ENCODE measurements at places on chromosomes 5 and 9.

- no peak for DNase-seq
Measured at GRCh38 chr9:87081503-87081902, 134.2 kb upstream of the GAS1 start.

DNA sequence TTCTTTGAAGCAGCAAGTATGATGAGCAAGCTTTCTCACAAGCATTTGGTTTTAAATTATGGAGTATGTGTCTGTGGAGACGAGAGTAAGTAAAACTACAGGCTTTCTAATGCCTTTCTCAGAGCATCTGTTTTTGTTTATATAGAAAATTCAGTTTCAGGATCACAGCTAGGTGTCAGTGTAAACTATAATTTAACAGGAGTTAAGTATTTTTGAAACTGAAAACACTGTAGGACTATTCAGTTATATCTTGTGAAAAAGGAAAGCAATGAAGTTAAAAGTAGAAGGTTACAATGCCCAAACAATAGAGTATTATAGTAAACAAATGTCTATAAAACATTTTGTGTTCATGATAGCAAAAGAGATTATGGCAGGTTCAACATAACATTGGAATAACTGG, 88.6 kb downstream of the JAK2 start:
- peak; percentile 85 for DNase-seq

DNA sequence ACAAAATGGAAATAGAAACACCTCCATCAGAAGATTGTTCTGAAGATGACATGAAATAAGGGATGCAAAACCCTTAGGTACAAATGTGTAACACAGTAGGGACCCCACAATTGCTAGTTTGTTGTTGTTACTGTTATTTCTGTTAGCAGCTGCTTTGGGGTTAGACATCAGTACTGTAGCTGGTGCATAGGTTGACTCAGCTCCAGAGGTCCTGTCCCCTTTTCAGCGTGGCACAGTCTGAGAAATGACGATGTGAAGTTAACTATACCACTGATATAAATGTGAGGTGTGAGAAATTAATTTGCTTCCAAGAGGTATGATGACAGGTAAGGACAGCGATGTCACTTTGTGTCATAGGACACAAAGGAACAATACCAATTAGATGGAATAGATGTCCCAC, 384.6 kb upstream of the KLF4 start:
- DNase-seq = no peak

DNA sequence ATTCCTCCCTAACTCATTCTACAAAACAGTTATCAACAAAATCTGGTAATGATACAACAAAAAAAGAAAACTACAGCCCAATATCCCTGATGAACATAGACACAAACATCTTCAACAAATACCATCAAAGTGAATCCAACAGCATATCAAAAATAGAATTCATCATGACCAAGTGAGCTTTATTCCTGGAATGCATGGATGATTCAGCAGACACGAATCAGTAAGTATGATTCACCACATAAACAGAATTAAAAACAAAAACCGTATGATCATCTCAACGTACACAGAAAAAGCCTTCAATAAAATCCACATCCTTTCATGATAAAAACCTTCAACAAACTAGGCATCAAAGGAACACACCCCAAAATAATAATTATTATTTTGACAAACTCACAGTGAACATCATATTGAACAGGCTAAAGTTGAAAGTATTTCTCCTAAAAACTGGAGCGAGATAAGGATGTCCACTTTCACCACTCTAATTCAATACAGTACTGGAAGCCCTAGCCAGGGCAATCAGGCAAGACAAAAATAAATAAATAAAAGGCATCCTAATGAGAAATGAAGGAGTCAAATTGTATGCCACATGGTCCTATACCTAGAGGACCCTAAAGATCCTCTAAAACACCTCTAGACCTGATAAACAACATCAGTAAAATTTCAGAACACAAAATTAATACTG, 305.1 kb upstream of the RGMB start:
- peak; percentile 38 for DNase-seq

GRCh38 chr5:148125641-148126040, 42.7 kb upstream of the SPINK14 start:
- peak; percentile 30 for DNase-seq

GRCh38 chr9:78539904-78540303, 243.0 kb downstream of the PSAT1 start:
- DNase-seq = no peak

- no peak for DNase-seq
Measured at GRCh38 chr5:33367416-33367815, 73.3 kb upstream of the TARS1 start.

DNA sequence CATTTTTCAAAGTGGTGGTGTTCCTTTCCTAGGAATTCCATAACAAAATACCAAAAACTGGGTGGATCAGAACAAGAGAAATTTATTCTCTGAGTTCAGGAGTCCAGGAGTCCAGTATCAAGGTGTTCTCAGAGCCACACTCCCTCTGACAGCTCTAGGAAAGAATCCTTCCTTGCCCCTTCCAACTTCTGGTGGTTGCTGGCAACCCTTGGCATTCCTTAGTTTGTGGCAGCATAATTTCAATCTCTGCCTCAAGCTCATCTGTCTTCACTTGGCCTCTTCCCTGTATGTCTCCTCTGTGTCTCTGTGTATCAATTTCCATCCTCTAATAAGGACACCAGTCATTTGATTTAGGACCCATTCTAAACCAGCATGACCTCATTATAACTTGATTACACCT, 243.7 kb downstream of the MPDZ start:
- no peak for DNase-seq

GRCh38 chr9:136052472-136052880, 42.6 kb downstream of the NACC2 start:
- no peak for DNase-seq

DNA sequence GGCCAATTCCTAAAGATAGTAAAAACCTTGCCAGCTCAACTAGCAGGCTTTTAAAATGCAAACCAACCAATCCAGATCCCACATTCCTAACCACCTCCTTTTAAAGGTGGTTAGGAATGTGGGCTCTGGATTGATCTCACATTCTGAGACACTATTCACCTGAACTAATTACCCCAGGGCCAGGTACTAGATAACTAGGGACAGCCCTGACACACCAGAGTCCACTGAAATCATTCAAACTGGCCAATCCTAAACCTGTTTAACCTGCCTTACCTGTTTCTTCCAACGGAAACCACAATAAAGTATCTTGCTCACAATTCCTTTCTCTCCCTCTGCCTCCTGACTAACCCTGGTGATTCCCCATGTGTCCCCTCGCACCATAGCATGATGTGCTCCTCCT, 168.3 kb upstream of the DMAC1 start:
- no peak for DNase-seq

DNA sequence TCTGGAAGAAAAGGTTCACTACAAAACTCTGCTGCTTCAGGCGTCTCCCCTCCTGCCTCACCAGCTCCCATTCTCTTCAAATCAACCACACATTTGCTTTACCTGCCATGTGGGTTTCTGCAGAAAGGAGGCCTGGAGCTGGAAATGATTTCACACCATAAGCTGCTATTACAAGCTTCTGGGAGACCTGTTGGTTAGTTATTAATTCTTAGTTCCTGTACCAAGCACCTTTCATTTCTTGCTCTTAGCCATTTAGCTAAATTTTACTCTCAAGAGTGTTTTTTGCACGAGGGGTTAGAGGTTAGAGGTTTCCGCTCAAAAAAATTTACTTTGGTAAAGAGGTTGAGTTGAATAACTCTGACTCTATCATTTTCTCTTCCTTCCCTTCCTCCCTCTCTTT, 70.3 kb downstream of the MAP1B start:
- DNase-seq = no peak

- DNase-seq = no peak
Measured at GRCh38 chr5:3139499-3139931, 388.0 kb upstream of the IRX2 start.

- no peak for DNase-seq
Measured at GRCh38 chr5:51651889-51652288, 268.6 kb downstream of the ISL1 start.

- no peak for DNase-seq
Measured at GRCh38 chr5:33936004-33936380, 194 bp upstream of the RXFP3 start.

Data from OCI-M1 (cell line).